AG09319 (cell line): ENCODE measurements at places on chromosomes 6 and 20.
A peak's percentile ranks its signal among the peaks of the same experiment; 100 is the strongest.

GRCh38 chr20:54356801-54357200 lies 118.6 kb upstream of the DOK5 start:
- no peak for DNase-seq

DNA sequence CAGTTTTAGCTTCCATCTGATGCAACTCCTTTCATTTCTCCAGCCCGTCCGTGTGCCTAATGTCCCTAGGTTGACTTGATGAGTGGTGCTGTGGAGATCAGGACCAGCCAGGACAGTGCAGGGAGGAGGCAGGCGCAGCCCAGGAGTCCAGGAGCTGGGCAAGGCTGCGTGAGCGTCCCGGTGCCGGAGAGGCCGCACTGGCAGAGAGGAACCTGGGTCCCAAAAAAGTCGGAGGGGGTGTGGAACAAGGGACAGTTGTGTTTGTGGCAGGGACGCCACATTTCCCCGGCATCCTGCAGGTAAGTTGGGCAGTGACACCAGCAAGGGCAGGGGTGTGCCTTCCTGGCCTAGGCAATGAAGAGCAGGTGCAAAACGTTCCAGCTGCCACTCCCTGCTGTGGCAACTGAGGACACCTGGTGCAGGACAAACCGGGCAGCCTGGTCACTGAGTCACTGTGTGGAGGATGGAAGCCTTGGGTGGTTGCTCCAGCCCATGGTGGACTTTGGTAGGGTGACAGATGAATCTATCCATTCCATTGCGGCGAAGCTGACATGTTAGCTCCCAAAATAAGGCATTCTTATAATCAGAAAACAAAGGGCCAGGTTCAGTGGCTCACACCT lies 53.2 kb downstream of the RAMACL start:
- DNase-seq: no peak

DNA sequence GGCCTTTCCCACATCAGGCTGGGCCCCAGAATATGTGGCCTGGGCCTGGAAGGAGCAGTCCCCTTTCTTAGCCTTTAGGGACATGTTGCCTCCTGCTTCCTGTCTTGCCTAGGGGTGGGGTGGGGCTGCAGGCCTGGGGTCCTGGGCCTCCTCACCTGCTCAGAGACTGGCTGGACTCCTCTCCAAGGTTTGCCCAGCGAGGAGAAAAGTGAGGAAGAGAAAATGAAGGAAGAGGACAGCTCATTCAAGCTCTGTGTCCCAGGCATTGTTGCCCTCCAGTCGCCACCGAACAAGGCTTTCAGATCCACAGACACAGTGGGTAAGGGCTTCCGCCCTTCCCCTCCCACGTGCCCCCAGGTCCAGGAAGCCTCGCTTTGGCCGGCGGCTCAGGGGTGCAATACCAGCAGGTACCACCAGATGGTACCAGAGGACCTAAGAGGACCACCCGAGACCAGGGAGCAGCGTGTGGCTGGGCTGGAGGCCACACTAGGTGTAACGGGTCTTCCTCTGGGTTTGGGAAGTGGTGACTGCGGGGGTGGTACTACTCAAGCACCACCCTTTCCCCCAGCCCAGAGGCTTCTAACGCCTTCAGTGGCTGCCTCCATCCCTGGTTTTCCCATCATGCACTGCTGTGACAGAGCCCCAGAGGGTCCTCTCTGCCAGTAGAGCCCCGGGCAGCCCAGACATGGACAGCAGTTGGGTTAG lies 5.5 kb upstream of the BAK1 start:
- DNase-seq: no peak

GRCh38 chr20:35743693-35744491 lies 1.8 kb upstream of the RBM39 start:
- DNase-seq: no peak

- no peak for DNase-seq
These were observed 112.9 kb upstream of the BTN3A2 start for GRCh38 chr6:26252077-26252472.

DNA sequence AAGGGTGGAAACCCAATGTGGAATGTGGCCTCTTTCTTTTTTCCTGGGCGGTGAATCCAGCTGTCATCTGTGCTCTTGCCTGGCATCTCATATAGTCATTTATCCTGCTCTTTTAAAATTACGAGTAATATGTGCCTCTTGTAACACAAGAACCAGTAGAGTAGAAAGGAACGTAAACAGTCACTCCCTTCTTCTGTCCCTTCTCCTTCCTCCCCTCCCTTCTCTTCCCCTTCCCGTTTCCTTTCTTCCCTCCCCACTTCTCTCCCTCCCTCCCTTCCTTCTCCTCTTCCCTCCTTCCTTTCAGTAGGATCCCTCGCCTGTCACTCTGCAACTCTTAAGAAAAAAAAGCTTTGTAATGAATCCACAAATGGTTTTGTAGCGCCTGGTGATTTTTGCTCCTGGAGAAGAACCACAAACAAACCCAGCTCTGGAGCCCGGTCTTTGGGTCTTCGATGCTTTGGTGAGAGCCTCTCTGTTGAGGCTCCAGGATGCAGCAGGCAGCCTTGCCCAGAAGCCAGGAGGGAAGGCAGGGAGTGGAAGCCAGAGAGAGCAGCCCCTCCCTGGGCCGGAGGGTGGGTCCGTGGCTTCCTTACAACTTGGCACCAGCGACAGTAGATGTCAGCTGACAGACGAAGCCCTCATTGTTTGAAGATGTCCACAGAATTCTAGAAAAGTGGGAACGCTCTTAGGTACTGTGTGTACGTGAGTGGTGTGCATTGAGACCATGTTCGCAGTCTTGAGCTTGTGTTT lies 15.0 kb downstream of the DUSP22 start:
- no peak for DNase-seq

DNA sequence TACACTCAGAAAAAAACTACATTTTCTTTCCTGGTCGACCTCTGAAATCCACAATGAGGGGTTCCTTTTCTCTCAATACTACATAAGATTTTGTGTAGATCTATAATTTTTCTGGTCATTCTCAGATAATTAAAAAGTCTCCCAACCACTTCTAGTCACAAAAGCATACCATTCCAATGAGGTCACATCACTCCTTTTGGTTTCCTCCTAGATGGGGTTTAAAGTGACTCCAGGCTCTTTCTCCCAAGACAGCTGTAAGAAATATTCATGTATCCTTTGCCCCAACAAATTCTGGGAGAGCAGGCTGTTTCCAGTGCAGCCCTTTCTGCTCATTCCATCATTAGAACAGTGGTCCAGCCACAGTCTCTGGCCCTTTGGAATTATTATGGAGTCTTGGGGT lies 43.1 kb upstream of the BEND6 start:
- peak; percentile 27 for DNase-seq

GRCh38 chr6:35601331-35602132 lies 87.2 kb downstream of the FKBP5 start:
- DNase-seq: peak; percentile 61

DNA sequence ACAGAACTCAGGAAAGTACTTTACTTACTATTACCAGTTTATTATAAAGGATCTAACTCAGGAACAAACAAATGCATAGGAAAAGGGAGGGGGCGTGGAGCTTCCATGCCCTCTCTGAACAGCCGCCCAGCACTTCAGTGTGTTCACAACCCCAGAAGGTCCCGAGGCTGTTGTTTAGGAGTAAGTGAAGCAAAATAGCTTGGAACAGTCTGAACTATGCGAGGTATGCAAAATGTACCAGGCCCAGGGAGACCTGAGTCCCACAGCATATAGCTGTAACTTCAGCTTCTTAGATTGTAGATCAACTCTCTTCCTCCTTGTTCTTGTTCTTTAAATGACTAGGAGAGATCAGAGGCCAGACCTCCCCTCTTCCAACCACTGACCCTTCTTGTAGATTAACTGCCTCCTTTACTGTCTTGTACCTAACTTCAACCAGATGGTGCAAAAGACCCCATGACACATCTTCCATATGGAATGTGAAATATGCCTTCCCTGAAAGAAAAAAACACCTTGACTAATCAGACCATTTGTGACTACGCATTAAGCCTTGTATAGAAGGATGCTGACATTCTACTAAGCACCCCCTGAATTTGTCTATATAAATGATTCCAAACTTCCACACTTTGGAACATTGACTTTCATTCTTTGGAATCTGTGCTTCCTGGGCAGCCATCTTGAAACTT lies 98.8 kb upstream of the SNX9 start:
- DNase-seq: no peak

GRCh38 chr20:15333170-15333569 lies 995.8 kb upstream of the FLRT3 start:
- DNase-seq: no peak

- no peak for DNase-seq
These were observed 29.7 kb downstream of the GJA1 start for GRCh38 chr6:121465101-121465500.

DNA sequence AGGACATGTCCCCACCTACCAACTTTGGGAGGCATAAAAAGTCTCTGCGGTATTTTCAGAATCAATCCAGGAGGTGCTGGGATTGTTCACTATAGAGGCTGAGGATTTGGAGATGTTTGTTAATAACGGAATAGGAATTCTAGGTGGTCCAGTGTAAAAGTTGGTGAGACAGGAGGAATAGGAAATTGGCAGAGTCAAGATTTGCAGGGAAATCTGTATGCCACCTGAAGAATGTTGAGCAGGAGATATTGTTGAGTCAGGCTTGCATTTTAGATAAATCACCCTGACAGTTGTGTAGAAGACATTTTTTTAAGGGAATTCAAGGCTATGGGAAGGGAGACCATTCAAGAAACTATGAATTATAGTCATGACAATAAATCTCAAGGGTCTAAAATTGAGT lies 124.8 kb downstream of the COL12A1 start:
- no peak for DNase-seq

DNA sequence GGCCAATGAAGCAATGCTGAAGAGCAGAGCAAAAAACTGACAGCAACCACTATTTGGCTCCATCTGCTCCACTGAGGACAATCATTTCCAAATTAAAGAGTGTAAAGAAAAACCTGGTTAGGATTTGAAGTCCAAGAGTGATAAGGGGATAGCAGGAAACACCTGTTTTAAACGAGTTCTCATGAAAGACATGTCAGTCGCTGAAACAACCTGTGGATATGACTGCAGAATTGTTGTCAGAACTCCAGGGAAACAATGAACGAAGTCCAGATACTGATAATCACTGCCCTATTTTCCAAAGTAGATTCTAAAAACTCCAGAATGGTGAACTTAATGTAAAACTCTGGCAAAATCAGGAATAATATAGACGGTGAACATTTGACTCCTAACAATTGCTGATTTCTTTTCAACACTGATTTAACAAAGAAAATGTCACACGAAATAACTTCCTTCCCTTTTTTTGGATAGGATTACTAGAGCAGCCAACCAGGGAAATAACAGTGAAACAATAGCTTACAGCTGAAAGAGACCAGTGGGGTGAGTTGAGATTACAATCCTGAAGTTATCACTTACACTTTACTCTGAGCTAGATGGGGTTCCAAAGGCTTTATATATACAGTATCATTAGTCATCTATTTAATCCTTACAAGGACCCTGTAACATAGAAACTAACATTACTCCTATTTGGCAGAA lies 83.7 kb downstream of the ELOVL5 start:
- DNase-seq: no peak

GRCh38 chr20:11216451-11217314 lies 542.9 kb upstream of the JAG1 start:
- no peak for DNase-seq

DNA sequence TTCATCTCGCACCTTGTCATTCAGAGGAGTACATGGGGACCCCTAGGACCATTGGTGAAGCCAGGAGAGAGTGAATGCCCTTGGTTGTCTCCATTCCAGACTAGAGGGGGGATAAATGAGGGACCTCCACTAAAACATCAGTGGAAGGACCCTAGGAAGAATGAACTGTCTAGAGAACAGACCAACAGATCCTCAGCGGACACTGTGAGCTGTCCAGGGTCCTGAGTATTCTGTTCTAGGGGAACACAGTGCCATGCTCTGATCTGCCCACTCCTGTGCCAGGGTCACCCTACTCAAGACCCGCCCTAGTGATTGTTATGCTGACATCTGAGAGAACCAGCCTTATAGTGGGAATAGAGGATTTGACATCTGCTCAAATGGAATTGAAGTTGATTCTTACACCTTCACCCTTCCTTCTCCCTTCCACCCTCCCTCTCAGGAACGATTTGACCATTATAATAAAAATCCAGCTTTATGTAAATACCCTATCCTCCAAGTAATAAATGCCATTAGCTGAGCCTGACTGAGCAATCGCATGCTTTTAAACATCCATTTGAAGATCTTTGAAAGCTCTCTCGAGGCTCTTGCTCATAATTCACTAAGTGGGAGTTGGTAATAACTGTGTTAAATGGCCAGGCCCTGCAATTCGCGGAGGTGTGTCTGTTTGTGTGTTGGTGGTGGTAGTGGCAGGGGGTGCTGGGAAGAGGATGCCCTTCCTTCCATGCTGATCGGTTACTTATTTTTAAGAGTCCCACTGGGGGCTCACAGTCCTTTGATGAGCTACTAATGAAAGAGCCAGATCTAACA lies 43.6 kb upstream of the SLC32A1 start:
- no peak for DNase-seq

DNA sequence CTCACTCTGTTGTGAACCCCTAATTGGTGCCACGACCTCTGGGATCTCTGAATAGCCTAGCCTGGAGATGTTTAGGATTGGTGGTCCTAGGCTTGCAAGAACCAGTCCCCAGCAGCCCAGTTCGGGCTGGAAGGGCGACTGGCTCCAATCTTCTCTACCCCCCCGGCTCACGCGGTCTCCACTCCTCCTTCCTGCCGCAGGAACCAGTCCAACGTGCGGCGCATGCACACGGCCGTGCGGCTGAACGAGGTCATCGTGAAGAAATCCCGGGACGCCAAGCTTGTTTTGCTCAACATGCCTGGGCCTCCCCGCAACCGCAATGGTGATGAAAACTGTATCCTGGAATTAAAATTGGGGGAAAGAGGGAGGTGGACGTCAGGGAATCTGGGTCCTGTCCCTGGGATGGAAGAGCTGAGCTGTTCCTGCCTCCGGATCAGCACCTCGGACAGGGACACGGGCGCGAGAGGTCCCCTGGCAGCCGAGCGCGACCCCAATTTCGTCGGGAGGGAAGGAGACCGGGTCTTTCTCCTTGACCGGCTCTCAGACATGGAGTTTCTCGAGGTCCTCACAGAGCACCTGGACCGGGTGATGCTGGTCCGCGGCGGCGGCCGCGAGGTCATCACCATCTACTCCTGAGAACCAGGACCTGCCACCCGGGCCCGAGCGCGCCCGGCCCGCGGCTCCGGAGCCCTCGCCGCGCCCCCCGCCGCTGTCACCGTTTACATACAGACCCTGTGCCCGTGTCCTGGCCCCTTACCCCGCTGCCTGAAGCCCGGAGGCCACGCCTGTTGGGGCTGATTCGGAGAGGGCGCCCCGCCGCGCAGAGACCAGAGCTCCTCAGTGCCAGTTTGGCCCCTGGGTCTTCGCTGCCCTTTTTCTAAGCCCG lies 28.2 kb downstream of the SLC12A5 start:
- no peak for DNase-seq

GRCh38 chr6:11701573-11701972 lies 77.0 kb downstream of the ADTRP start:
- no peak for DNase-seq
